ENCODE measurements at places on chromosomes 1 and 21. TPM values are rescaled to one million over a fixed set of nuclear protein-coding genes. Genes with fewer than 3 reads are reported as not detected.

DNA sequence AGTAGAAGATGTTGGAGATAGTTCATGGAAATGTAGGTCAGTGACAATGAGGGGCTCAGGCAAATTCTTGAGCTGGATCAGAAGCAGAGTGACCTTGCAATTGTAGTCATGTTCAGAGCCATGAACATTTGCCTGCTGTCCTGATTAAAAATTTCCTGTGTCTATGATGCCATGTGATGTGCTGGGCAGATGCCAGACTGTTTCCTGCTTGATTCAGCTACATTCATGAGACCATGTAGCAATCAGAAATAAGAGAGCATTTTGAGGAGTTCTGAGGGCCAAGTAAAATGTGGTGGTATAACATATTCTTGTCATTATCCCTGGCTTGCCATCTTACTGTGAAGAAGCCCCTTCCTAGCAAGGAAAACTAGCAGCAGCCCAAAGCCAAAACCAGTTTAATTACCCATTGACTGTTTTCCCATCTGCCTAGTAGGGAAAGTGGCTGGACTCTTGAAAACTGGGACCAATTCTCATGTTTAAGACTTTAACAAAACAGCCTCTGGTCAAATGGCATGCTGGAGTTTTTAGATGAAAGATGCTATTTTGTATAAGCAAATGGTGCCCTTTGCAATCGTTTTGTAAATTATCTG lies 118.3 kb downstream of the NOS1AP start:
- DNase-seq: no peak

Gene MTF2
- polyA plus RNA-seq: 30.8 TPM

Gene GBP6
- polyA plus RNA-seq: not detected

Gene CCDC17
- polyA plus RNA-seq: 2.6 TPM

All from muscle of arm (tissue), 14 donors.